ENCODE measurements at places on chromosomes 4 and X. TPM values are rescaled to one million over a fixed set of nuclear protein-coding genes. Genes with fewer than 3 reads are reported as not detected.

Gene FAM9B
- not detected for total RNA-seq

Gene STATH
- not detected for total RNA-seq

Gene RPL39
- 318 TPM for total RNA-seq

Gene KDR
- 6.9 TPM for total RNA-seq

Gene HUWE1
- total RNA-seq: 278 TPM

Gene FDCSP
- total RNA-seq: not detected

Gene USP26
- not detected for total RNA-seq

Gene PDLIM3
- total RNA-seq: 13.9 TPM

Gene PPEF2
- total RNA-seq: not detected

Gene CLRN2
- not detected for total RNA-seq

Gene CLTRN
- total RNA-seq: 0.46 TPM

Gene CEP44
- total RNA-seq: 27.1 TPM

Gene SYTL5
- 4.1 TPM for total RNA-seq

Gene APLN
- 15.6 TPM for total RNA-seq

Gene NDST4
- total RNA-seq: 1.2 TPM

Gene ADGRG2
- 0.11 TPM for total RNA-seq

Gene NHS
- total RNA-seq: 11.5 TPM

Gene SPATA18
- 5.2 TPM for total RNA-seq

Gene MAB21L2
- not detected for total RNA-seq

Gene ARR3
- total RNA-seq: not detected

Gene MUC7
- not detected for total RNA-seq

Gene OTC
- total RNA-seq: 0.80 TPM
